ENCODE measurements at places on chromosomes 3 and 15.
A peak's percentile ranks its signal among the peaks of the same experiment; 100 is the strongest.

DNA sequence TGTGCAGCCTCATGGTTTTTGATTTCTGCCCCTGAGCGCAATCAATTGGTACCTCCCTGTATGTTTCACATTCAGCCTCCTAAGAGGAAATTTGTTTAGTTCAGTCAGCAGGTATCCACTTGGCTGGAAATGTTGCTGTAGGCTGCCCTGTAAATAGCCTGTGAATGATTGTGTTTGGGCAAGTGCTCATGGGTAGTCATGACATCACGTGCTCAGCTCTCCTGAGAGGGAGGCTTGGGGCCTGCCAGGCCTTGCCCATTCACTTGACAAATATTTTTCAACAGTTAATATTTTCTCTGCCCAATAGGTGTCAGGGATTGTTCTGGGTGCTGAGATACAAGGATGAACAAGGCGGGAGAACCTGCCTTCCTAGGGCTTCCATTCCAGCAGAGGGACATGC, 13.3 kb downstream of the HRH1 start:
- DNase-seq: no peak

- no peak for DNase-seq
Measured at GRCh38 chr3:5630406-5630805, 442.9 kb downstream of the EDEM1 start.

GRCh38 chr3:63966871-63967270, 54.7 kb upstream of the SCAANT1 start:
- no peak for DNase-seq

DNA sequence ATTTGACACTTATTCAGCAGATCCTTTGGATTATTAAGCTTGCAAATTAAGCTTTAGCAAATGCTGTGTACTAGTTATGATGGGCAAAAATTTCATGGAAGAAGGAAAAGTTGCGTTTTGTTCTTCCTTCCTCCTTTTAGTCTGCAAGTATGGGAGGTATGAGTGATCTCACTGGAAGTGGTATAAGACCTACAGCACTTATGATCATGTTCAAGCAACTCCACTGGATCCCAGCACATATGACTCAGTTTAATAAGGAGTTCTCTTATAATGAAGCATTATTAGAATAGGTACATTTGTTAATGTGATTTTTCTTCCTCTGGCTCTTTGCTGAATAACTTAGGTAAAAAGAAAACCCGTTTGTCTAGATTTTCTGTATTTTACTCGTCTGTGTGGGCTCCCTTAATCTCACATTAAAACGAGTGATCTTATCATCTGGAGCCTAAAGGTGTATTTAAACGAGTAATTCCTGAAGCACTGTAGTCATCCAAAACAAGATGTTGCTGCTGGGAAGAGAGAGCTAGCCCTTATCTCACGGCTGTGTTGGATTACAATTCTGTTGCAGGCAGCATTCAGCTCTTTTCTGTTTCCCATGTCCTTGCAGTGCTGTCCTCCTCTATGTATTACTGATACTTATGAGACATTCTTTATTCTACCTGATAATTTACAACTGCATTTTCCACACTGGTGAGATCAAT, 264.9 kb downstream of the GBE1 start:
- no peak for DNase-seq

DNA sequence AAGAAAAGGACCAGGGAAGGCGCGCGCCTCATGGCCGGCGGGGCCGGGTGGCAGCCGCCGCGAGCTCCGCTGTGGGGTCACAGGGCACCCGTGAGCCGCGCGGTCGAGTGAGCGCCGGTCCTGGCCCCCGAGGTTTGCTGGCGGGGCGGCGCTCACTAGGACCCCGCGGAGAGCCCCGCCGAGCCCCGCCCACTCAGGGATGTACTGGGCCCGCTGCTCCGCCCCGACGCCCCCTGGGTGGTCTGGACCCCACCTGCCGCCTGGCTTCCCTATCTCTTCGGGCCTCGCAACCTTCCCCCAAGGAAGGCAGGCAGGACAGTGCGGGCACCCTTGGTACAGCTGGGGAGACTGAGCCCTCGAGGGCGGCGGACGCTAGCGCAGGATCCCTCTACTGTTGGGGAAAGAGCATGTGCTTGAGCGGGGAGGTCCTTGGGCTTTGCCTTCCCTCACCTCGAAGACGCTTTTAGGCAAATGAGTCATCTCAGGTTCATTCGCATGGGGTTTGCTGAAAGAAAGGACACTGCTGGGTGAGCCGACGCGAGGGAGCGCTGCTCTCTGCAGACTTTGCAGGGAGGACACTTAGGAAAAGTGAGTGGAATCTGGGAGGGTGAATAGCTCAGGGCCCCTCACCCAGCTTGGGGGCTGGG, at the start of gene CHRNB4:
CHRNB4 (minus strand) TSS at position 109 of the 647 bp plus-strand sequence; CDS start at position 32, 77 bp downstream.
- peak; percentile 28 for DNase-seq

GRCh38 chr15:69134791-69135190, 25.6 kb upstream of the GLCE start:
- DNase-seq: no peak

DNA sequence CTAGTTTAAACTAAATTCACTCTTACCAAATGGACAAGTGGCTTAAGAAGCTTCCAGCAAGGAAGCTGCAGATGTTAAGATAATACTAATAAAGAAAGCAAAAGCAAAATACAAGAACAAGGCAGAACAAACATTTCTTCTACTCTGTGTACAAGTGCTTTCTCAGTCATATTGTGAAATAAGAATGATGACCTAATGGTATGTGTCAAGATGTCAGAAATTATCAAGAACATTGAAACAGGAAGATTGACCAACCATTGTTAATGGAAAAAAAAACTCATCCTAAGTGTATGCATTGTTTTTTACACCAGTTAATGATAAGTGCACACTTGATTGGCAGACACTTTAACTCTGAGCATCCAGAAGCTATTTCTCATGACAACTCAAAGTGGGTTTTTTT, 65.4 kb upstream of the P2RY1 start:
- DNase-seq: peak; percentile 37

DNA sequence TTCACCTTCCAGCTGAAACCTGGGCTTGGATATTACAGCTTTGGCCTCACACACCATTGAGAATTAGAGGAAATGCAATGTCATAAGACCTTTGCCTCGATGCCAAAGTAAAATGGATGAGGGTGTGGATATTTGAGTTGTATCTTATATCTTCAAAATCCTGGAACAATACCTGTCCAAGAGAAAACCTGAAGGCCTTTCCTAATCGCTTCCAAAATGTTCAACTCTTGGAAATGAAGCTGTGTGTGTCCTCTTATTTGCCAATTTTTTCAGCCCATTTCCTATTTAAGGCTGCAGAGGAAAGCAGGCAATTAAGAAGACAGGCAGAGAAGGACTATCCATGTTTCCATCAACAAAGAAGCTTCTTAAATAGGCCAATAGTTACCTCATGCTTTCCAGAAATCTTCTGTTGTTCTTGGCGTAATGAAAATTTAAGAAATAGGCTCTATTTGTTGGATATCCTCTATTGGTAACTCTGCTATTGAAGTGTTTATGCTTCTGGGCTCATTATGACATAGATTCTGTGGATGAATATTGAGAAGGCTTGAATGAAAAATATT, 99.5 kb upstream of the ZBTB20 start:
- DNase-seq: peak; percentile 11

DNA sequence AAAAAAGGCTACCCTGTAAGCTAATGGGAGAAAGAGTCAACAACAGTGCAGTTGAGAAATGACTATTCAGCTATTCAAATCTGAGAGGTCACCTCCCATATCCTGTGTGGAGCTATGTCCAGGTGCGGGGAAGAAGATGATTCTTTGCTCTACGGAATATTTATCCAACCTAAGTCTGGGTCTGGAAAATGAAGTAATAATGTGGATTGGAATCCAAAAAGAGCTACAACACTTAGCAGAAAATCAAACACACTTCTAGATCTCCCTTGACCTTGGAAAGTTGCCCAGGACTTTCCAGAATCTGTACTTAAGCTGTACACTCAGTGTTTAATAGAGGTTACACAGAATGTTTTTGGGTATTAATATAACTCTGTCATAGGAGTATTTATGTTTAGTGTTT, 251.9 kb downstream of the NAALADL2 start:
- peak; percentile 63 for DNase-seq

- no peak for DNase-seq
Measured at GRCh38 chr15:101539492-101539891, 50.0 kb upstream of the PCSK6 start.

- DNase-seq: peak; percentile 69
Measured at GRCh38 chr3:111173328-111173900, 101.8 kb downstream of the NECTIN3 start.

GRCh38 chr3:53795176-53795575, 51.0 kb downstream of the CHDH start:
- no peak for DNase-seq

DNA sequence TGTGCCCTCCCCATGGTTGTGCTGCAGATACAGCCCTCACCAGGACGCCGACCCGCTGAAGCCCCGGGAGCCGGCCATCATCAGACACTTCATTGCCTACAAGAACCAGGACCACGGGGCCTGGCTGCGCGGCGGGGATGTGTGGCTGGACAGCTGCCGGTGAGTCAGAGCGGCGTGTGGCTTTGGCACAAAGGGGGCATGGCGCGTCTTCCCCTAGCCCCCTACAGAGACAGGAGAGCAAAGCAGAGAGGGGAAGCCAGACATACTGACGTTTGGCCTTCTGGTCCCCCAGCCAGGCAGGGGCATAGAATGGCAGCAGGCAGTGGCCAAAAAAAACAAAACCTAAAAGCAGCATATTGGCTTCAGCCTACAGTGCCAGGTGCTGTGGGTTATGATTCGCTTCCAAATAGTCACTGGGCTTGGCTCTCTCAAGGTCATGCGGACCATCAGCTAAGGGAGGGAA, 64.0 kb downstream of the MESD start:
- DNase-seq: no peak

DNA sequence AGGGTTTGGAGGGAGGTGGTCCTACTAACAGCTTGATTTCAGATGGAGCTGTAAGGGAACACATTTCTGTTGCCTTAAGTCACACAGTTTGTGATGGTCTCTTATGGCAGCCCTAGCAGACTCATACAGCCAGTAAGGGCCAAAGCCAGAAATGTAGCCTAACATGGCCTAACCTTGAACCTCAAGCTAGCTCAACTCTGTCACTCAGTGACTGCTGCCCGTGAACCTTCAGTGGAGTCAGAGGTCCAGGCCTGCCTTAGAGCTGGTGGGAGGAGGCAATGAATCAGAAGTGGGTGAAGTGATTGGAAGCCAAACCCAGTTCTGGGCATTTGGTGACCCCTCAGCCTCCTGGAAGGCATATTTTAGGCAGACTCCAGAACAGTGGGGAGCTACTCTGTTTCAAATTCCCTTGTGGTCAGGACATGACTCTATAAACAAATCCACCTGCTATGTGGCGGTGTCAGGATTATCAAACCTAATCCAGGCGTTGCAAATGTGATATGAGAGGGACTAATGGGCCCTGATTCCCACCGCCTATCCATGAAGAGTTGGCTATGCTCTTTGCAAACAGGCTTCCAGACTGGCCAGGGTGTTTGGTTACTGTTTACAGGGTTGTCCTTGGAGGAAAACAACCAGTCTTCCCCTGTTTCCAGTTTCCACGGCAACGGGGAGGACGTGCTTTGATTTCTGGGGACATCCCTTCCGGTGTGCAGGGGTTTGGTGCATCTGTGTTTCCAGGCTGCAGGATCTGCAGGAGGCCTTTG, 105.9 kb upstream of the AGBL1 start:
- DNase-seq: no peak

GRCh38 chr3:196640297-196641018, 964 bp downstream of the NRROS start:
- no peak for DNase-seq

- peak; percentile 22 for DNase-seq
Measured at GRCh38 chr3:113536627-113537101, 4.3 kb downstream of the SIDT1 start.

Data from cardiac fibroblast (primary cell).